Stimulated activated CD8-positive, alpha-beta memory T cell treated with anti-CD3 and anti-CD28 coated beads, Interleukin-4, amount 100 ng/mL, for 4 hours (primary cell): ENCODE measurements at places on chromosomes 7 and 10.
A peak's percentile ranks its signal among the peaks of the same experiment; 100 is the strongest.

DNA sequence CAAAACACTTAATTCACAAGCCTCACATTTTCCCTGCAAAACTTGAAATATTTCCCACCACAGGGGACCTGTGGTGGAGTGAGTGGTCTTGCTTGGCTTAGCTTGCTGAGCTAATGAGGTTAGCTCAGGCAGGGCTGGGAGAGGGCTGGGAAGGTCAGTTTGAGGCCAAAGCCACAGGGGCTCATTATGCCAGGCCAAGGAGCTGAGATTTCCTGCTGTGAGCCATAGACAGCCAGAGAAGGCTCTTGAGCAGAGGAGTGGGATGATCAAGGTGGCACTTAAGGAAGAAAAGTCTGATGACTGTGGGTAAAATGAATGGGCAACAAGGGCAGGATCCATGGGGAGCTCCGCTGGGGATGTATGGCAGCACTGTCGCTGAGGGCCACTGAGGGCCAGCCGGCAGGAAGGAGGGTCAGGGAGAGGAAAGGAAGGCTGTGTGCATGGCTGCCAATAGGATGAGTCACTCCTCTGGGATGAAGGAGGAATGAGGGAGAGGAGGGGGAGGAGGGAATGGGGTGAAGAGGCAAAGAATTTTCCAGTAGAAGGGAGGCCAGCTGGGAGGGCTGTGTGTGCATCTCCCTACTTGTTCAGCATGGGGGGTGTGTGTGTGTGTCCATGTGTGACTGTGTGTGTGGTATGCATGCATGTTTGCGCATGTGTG lies 18.7 kb upstream of the ZNF488 start:
- no peak for DNase-seq

DNA sequence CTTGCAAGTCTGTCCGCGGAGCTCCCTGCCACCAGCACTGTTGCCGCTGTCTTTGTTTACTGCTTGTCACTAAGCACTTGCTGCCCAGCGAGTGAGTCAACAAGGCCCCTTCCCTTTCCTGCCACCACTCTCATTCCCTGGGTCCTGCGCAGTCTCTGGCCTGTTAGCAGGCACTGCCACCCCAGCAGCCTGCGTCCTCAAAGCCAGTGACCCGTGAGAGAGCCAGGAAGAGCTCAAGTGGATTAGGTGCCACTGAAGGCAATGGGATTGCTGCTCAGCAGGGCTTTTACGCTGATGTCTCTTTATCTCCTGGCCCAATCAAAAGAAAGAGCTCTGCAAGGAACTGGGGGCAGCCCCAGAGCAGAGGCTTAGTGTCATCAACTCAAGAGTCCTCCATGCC lies at the start of gene FRMPD2:
Gene FRMPD2 (minus strand): TSS at position 61 of the 400 bp plus-strand sequence. CDS start 129 bp downstream, outside the sequence.
- no peak for DNase-seq

GRCh38 chr10:75512203-75512933 lies 80.9 kb downstream of the LRMDA start:
- DNase-seq, result no peak

DNA sequence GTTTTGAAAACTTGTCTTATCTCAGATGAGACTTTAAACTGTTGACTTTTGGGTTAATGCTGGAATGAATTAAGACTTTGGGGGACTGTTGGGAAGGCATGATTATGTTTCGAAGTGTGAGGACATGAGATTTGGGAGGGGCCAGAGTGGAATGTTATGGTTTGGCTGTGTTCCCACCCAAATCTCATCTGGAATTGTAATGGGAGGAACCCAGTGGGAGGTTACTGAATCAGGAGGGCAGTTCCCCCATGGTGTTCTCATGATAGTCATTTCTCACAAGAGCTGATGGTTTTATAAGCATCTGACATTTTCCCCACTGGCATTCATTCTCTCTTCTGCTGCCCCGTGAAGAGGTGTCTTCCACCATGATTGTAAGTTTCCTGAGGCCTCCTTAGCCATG lies 13.8 kb upstream of the POT1 start:
- no peak for DNase-seq

GRCh38 chr7:106067678-106068077 lies 44.4 kb downstream of the SYPL1 start:
- no peak for DNase-seq

DNA sequence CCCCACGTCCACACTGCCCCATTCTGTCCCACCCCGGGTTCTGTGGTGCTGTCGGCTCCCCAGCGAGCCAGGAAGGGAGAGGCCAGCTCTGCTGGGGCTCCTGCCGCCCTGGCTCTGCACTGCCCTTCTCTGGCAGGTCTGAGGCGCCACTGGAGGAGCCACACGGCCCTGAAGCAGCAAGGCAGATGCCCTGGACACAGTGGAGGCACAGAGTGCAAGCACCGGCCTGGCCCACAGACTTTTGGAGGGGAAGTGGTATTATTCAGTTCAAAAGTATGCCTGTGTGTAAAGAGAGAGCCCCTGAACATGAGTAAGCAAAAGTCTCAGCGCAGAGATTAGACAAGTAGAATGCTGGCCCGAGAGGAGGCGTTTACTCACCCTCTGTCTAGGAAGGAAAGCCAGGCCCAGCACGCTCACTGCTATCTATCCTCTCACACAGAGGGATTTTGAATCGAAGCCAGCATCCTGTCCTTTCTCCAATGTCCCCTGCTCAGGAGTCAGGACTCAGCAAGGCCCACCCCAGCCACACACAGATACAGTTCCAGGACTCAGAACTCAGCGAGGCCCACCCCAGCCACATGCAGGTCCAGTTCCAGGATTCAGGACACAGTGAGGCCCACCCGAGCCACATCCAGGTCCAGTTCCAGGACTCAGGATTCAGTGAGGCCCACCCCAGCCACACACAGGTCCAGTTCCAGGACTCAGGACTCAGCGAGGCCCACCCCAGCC lies 115.0 kb downstream of the EGFR start:
- DNase-seq, result no peak

GRCh38 chr10:52455098-52455497 lies 141.0 kb downstream of the DKK1 start:
- no peak for DNase-seq

GRCh38 chr7:146216396-146217041 lies 99.9 kb downstream of the CNTNAP2 start:
- no peak for DNase-seq

GRCh38 chr10:23974746-23975272 lies 234.1 kb upstream of the KIAA1217 start:
- no peak for DNase-seq

DNA sequence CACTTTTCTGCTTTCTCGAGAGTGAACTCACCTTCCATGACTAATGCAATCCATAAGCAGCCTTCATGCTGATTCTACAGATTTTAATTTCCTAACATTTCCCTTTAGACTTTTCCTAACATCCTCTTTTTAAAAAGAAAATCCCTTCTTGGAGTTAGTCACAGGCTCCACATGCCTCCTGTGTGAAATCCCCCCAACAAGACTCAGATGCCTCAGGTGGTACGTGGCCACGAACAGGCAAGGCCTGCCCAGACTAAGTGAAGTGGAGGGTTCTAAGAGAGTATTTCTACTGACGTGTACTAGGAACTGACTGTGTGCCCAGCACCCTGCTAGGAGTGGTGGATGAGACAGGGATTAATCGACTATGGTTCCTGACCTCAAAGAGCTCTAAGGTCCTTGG lies 125.9 kb upstream of the HPS1 start:
- no peak for DNase-seq

DNA sequence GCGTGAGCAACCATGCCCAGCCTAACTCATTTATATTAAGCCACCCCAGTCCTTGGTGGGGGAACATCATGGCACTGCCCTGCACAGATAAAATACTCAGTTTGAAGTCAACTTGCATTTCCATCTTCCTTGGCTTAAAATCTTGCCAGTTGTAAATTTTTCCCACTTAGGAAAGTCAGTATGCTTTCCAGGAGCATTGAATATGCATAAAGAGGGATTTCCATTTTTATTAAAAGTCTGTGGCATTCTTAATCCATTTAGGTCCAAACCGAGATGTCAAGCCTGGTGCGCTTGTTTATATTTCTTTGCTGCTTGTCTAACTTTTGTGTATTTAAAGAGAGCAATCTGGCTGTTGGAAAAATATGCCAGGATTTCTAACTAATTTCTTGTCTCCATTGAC lies 26.1 kb downstream of the MAP3K8 start:
- no peak for DNase-seq

DNA sequence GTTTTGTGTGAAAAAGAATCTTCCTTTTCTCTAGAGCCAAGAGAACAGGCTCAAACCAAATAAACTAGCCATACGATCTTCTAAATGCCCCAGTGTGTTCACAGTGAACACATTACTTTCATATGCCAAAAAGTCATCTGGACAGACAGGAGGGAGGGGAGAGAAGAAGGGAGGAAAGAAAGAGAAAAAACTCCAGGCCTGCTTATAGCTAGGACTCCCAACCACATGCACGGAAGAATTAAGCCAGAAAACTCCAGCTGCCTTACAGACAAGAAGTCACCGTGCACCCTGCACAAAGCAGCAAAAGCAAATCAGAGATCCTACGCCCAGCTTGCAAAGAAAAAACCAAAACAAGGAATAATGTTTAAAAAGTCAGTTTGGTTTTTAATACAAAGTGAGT lies 34.3 kb downstream of the SNX8 start:
- no peak for DNase-seq

GRCh38 chr10:89364531-89364930 lies 13.3 kb upstream of the IFIT1B start:
- no peak for DNase-seq

DNA sequence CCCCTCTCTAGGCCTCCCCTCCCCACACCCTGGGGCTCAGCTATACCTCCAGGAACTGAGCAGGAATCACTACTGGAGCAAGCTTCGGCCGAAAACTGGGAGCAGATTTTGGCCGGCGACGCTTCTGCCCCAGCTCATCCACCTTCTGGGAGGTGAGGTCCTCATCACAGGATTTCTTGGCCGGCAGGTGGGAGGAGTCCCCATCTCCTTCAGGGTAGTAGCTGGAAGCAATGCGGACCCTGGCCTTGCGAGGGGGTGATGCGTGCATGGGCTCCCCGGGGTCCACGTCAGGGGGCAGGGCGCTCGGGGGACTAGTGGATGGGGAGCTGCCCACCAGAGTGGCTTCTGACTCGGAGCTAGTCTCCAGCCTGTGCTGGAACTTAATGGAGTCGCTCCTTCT lies 105.5 kb downstream of the DLG5 start:
- no peak for DNase-seq

GRCh38 chr10:79052291-79053080 lies 16.3 kb upstream of the ZMIZ1 start:
- no peak for DNase-seq

- no peak for DNase-seq
Observed at GRCh38 chr10:77448226-77448625, 189.4 kb downstream of the KCNMA1 start.

DNA sequence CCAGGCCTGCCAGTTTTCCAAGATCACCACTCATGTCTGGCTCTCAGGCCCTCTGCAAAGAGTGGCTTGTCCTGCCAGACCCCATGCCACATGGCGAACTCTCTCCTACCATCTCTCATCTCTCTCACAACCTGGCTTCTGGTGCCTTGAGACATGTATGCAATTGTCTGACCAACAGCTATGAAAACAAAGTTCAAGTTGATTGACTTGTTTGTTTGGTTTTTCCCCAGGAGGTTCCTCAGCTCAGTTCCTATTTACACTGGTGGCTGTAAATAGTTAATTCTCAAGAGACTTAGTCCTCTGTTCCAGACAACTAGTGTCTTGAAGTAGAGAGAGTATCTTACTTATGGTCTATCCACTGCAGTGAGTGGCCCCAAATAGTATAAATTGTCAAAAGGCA lies 131.8 kb downstream of the SNX10 start:
- DNase-seq, result no peak

- no peak for DNase-seq
Observed at GRCh38 chr10:52351914-52352330, 37.8 kb downstream of the DKK1 start.

GRCh38 chr10:128186959-128187787 lies 61.0 kb upstream of the MKI67 start:
- DNase-seq, result peak; percentile 1

DNA sequence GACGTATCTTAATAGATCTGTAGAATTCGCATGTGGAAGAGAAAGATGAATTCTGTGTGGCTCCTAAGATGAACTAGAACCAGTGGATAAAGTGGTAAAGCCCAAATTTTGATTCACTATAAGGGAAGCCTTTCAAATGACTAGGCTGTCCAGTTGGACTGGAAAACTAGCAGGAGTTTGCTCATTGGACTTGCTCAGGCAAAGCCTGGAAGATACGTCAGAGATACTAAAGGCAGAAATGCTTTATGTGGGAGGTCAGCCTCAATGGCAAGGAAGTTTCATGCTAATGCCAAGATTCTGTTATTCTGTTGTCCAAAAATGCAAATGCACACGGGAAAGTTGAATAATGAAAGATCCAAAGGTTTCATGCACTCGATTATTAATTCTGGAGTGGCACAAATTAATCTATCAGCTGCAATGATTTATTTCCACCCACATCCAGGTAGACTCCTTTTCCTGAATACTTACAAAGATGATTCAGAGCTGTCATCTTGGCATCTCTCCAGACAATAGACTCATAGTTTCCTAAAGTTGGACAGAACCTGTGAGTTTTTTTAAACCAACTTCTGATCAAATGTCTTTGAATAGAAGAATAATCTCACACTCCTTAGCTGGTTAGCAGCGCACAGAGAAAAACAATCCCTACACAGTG lies 20.5 kb upstream of the PPP1R3C start:
- DNase-seq, result no peak

DNA sequence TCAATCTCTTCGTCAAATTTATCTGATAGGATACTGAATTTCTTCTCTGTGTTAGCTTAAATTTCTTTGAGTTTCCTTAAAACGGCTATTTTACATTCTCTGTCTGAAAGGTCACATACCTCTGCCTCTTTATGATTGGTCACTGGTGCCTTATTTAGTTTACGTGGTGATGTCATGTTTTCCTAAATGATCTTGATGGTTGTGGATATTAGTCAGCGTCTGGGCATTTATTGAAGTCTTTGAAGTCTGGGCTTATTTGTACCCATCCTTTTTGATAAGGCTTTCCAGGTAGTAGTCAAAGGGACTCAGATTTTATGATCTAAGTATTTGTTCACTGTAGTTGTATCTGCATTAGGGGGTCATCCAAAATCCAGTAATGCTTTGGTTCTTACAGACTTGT lies 1407.5 kb upstream of the LRRTM3 start:
- DNase-seq, result no peak

- no peak for DNase-seq
Observed at GRCh38 chr7:42138691-42139090, 98.3 kb downstream of the GLI3 start.

- DNase-seq, result no peak
Observed at GRCh38 chr7:31096877-31097258, 44.8 kb downstream of the ADCYAP1R1 start.

- no peak for DNase-seq
Observed at GRCh38 chr7:40008223-40008815, 58.3 kb downstream of the CDK13 start.

DNA sequence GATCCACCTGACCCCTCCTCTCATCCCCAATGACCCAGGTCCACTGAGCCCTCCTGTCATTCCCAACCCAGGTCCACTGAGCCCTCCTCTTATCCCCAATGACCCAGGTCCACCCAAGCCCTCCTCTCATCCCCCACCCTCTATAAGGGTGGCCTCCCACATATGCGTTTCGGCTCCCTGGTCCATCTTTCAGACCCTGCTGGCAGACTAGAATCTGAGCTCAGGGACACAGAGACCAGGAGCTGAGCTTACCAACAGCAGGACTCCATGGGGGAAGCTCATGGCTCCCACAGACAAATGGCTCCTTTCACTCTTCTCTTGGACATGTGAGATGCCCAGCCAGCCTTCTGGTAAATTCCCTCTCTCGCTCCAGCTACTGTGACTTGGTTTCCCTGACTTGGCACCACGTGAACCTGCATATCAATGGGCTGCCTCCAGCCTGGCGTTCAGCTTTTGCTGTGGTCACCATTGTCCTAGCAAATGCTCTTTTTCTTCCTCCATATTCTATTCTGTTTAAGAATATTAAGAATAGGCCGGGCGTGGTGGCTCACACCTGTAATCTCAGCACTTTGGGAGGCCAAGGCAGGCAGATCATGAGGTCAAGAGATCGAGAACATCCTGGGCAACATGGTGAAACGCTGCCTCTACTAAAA lies 24.8 kb upstream of the INPP5A start:
- no peak for DNase-seq
